ENCODE measurements at places on chromosomes 5 and 9. TPM values are rescaled to one million over a fixed set of nuclear protein-coding genes. Genes with fewer than 3 reads are reported as not detected.

CATSPER3 gene
- total RNA-seq = 2.7 TPM

GRIN1 gene
- total RNA-seq = not detected

DMRTA1 gene
- total RNA-seq = 11.0 TPM

C9 gene
- not detected for total RNA-seq

FAM169A gene
- total RNA-seq = 0.51 TPM

PCDHGC5 gene
- total RNA-seq = 3.3 TPM

LRRC26 gene
- not detected for total RNA-seq

DNA sequence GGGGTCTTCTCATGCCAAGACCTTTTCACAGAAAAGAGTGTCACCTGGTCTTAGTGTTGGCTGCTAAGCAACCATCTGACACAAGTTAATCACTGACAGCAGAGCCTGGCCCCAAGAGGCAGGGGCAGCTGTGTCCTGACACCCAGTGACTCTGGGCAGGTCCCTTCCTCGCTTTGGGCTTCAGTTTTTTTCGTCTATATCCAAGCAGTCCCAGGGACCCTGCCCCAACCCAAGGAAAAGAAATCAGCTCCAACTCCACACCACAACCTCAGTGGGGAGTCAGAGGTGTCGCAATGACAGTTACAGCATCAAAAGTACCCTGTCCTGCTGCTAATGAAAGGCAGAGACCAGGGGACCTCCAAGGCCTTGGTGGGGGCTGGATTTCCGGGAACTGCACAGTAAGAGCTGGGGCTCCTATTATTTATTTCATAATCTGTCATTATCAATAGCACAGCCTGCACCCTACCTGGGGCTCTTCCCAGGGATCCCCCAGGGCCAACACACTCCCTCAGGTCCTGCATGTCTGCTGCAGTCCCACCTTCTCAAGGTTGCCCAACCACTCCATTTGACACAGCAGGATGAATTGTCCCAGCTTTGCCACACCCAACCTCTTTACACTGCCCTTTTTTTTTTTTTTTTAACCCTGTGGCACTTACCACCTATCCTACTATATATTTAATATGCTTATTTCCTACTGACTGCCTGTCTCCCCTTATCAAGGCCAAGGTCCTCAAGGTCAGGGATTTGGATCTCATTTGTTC lies 9.4 kb downstream of the ANKS6 start:
- peaks cover 3% of the 10 kb centered on the region for H3K4me1 ChIP-seq
- H3K27me3 ChIP-seq = no peaks in the 10 kb centered on the region
- no peaks in the 10 kb centered on the region for H3K36me3 ChIP-seq
- H3K27ac ChIP-seq = no peak overlapping the region
- H3K4me3 ChIP-seq = no peak overlapping the region

DNA sequence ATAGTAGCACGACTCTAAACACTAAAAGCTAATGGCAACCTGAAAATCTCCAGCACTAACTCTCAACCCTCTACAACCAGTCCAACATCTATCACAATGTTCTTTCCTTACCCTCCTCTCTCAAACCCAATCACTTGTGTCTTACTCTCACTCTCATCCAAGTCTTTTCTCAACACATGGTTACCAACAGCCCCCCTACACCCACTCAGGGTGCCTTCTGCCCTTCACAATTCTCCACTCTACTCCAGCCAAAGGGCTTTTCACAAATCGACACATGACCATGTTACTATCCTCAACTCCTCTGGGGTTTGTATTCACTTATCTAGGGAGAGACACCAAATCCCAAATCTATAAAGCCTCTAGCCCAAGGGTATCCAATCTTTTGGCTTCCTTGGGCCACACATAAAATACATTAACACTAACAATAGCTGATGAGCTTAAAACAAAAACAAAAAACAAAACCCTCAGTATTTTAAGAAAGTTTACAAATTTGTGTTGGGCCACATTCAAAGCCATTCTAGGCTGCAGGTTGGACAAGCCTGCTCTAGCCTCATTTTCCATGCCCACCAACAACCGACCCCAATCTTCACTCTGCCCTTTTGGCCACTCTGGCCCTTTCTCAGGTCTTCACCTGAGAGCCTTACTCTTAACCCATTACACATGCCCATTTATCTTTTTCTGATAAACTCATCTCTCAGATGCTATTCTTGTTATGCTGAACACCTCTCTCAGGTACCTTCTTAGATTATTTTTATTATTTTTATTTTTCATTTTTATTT lies 11.7 kb downstream of the HSPA9 start:
- DNase-seq = no peak
- no peaks in the 10 kb centered on the region for H3K27me3 ChIP-seq
- H3K27ac ChIP-seq = no peak overlapping the region
- H3K4me3 ChIP-seq = no peak overlapping the region
- no peaks in the 10 kb centered on the region for H3K4me1 ChIP-seq

- no peaks in the 10 kb centered on the region for H3K36me3 ChIP-seq
- peaks cover 1% of the 10 kb centered on the region for H3K4me1 ChIP-seq
- peak overlapping the region; percentile 57 for H3K27ac ChIP-seq
These were observed 11.5 kb upstream of the SPATA24 start for GRCh38 chr5:139415221-139415861.

DNA sequence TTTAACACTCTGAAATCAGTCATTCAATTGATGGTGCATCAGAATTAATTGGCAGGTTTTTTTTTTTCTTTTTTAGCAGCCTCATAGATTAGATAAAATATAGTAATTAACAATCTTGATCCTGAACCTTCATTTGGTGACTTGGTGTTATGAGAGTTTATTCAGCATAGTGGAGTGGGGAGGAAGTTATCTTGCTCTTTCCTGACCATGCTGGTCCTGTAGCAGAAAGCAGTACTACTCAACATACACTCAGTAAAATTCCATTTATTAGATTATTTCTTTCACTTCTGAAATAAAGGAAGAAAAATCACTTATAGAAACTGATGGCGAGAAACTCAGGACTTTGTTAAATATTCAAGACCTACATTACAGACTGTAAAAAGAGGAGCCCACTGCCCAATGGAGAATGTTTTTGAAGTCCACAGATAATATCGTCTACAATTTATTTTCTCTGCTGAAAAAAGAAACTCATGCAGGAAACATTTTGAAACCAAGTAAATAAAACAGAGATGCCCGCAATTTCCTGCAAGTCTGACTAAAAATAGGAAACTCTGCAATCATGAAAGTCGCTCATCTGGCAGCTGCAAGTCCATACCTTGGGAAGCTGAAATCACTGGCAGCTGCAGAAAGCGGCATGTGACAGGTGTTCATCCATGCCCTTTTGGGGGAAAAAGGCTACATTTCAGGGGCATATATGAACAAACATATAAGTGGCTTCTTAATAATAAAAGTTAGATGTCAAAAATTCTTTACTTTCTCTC lies 233.2 kb upstream of the RFX3 start:
- H3K27me3 ChIP-seq = no peaks in the 10 kb centered on the region
- no peak overlapping the region for H3K27ac ChIP-seq
- DNase-seq = no peak
- no peak overlapping the region for H3K4me3 ChIP-seq
- no peaks in the 10 kb centered on the region for H3K4me1 ChIP-seq
- H3K36me3 ChIP-seq = no peaks in the 10 kb centered on the region

GRCh38 chr5:133930813-133931090 lies 37.7 kb downstream of the C5orf15 start:
- no peak for DNase-seq
- no peak overlapping the region for H3K4me3 ChIP-seq
- H3K27ac ChIP-seq = no peak overlapping the region
- no peaks in the 10 kb centered on the region for H3K4me1 ChIP-seq
- H3K36me3 ChIP-seq = no peaks in the 10 kb centered on the region
- no peaks in the 10 kb centered on the region for H3K27me3 ChIP-seq

All from uterus (tissue), 4 donors.